A549 (cell line): ENCODE measurements at places on chromosomes 1 and 21. TPM values are rescaled to one million over a fixed set of nuclear protein-coding genes. Genes with fewer than 3 reads are reported as not detected.

GRCh38 chr1:19775317-19775716 lies 24.4 kb downstream of the TMCO4 start:
- DNase-seq: no peak

- DNase-seq: no peak
These were observed 19.2 kb upstream of the DPH5 start for GRCh38 chr1:101044749-101045148.

DNA sequence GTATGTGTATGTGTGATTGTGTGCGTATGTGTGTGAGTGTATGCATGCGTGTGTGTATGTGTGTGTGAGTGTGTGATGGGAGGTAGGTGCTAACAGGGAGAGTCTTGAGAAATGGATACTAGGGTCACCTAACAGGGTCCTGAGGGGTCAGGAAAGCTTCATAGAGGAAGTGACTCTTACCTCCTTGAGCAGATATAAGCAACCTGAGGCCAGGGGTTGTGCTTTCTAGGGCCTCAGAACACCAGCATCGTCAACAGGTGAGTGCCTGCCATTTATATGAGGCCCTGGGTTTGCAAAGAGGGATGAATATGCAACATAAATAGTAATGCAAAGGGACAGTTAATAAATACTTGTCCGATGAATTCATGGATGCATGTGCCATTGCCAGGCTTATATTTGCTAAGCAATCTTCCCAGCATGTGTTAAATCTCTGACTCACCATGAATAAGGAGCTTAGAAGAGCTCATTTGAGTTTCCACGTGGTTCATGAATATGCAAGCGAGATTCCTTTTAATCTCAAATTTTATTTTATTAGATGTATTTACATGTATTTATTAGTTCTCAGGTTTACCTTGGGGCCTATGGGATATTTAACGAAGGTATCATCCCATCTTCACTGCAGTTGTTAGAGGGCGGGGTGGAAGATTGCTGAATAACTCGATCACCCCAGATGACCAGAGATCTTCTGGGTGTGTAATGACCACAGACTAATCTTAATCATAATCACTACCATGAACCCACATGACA lies 438.3 kb downstream of the CAMTA1 start:
- peak; percentile 64 for DNase-seq

GRCh38 chr1:245810181-245810769 lies 655.5 kb downstream of the KIF26B start:
- no peak for DNase-seq

DNA sequence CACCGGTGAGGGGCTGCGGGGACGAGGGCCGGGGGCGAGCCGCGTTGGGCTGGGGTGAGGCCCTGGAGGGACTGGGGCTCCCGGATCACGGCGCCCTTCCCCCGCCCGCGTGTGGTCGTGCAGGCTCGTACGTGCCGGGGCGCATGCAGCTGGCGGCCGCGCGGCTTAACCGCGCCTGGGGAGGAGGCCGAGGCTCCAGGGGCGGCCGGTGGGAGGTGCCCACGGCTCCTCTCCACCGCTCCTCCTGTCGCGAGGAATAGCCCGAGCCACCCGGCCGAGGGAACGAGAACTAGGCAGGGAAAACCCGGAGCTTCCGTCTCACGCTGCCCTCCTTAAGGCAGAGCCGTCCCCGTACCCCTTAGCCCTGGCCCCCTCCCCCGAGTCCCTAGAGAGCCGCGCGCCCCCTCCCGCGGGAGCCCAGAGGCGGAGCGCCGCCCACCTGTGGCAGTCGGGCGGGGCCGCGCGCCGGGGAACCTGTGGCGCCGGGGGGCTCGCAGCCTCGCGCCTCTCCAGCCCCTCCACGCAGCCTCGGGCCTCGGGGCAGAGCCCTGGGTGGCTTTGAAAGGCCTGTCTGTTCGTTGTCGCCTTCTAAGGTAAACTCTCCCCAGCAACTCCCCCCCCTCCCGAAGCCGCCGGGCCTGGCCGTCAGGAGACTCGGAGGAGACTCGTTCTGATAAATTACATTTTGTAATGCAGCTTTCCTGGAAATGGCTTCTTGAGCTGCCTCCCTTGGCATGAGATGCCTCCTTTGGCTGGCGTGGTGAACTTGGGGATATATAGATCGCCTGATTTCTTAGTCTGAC lies 746 bp downstream of the AK4 start:
- DNase-seq: peak; percentile 40

DNA sequence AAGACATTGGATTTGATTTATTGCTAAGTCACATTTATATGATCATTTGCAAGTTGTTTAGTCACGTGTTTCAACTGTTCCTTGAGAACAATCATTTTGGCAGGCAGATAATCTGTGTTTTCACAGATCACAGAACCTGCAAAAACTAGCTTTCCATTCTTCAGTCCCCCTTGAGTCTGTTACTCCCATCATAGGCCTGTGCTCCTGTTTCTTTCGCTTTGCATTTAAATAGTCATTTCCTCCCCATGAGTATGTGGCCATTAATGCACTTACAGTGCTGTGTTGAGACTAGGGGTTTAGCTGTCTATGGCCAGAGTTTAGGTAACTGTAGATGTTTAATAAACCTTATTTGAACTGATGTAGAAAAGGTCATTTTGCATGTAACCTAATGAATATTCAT lies 214.5 kb downstream of the PATJ start:
- DNase-seq: no peak

- no peak for DNase-seq
These were observed 16.2 kb downstream of the CCSAP start for GRCh38 chr1:229326601-229327000.

DNA sequence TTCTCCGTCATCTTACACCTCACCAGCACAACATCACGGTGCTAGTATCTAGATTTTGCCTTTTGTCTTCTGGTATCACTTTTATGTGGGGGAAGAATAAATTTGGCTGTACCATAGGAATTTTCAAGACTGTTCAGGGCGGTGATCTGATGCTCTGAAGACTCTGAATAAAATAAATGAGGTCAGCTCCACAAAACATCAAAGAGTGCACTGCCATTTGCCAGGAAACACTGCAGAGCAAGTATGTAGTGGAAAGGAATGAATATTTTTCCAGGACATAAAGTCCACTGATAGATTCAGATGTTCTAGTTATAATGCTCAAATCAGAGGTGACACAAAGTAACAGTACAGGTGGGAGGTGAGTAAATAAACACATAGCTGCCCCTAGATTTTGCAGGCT lies 56.3 kb downstream of the ZP4 start:
- DNase-seq: no peak

GRCh38 chr1:26079960-26080814 lies 12.8 kb upstream of the TRIM63 start:
- DNase-seq: no peak

The ALG14 gene
- polyA plus RNA-seq: 5.4 to 7.1 TPM (median 5.7 TPM) in 3 replicates

The ZNF593OS gene
- not detected in 3 replicates for polyA plus RNA-seq

The AZIN2 gene
- polyA plus RNA-seq: 0.83 to 1.6 TPM (median 1.6 TPM) in 3 replicates

The BCAS2 gene
- 36.0 to 41.0 TPM (median 38.6 TPM) in 3 replicates for polyA plus RNA-seq

The PRRX1 gene
- not detected in 3 replicates for polyA plus RNA-seq

The DCDC2B gene
- polyA plus RNA-seq: not detected in 3 replicates
